SJCRH30 (cell line): ENCODE measurements at places on chromosomes 3 and 15.

DNA sequence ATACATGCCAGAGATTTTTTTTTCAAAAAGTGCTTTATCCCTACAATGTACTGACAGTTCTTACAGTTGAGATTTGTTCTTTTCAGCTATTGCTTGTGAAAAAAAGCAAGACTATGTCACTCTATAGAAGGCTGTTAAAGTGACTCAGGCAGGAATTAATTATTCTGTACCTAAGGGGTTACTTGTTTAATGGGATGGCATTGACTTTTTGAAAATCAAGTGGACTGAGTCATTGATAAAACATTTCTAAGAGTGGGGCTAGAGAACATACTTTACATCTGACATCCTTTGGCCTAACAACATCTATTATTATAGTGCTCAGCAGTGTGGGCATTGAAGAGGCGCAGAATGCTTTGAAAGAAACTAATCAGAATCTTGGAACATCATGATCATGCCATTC lies 34.3 kb downstream of the INTS14 start:
- DNase-seq, result no peak

DNA sequence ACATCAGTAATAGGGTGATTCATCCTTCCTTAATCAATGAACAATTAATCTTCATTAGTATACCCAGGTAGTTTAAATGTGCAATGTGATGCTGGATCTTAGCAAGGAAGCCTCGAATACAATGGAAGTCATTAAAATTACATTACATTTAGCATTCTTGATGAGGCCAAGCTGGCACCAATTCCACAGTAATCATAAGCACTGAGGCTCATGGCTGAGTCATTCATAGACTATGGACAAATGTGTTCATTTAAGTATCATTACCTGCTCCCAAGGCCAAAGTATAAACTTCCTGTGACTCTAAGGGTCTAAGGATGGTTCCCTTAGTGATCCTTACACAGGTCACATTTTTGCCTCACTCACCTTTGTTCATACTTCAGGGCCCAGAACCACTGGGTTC lies 266.4 kb upstream of the CDIN1 start:
- DNase-seq, result no peak

DNA sequence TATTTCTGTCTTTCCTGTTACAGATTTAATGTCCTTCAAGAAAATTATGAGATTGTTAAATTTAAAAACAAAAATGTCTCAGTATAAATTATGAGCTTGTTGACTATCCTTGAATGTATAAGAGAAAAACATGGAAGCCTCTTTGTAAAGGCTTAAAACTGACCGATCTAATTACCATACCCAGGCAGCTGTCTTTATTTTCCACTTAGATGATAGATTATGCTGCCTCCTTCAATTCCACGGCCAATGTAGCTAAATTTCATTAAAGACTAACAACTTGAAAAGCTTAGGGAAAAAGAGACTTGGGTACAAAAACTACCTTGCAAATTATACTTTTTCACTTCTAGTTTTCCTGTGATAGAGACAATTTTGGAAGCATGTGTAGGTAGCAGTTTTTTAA lies 88.3 kb downstream of the ATP10A start:
- DNase-seq, result no peak

DNA sequence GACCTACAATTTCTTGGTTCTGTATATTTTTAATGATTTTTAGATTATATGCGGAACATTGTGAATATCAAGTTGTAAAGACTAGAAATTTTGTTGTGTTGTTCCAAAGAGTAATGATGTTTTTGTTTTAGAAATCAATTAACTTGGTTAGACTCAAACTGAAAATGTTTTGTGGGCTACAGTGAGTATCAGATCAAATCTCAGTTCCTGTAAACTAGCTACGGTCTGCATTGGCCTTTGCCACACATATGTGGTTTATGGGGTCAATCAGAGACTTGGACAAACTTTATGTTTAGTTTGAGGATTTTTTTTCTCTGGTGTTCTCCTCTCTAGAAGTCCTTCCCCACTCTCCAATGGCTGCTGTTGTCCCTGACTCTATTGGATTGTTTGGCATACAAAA lies 308.0 kb upstream of the THRB start:
- no peak for DNase-seq

GRCh38 chr3:59698091-59698490 lies 648.3 kb upstream of the CFAP20DC start:
- DNase-seq, result no peak
